ENCODE measurements at places on chromosomes 6 and 20.
A peak's percentile ranks its signal among the peaks of the same experiment; 100 is the strongest.

GRCh38 chr6:25431306-25431974 is 152.3 kb downstream of the CARMIL1 start:
- DNase-seq = no peak

DNA sequence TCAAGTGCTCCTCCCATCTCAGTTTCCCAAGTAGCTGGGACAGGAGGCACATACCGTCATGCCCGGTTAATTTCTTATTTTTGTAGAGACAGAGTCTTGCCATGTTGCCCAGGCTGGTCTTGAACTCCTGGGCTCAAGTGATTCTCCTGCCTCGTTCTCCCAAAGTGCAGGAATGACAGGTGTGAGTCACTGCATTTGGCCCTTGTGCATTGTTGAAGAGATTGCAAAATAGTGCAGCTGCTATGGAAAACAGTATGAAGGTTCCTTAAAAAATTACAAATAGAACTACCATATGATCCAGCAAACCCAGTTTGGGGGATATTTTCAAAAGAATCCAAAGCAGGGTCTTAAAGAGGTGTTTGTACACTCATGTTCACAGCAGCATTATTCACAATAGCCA is 69.1 kb downstream of the GJA10 start:
- no peak for DNase-seq

DNA sequence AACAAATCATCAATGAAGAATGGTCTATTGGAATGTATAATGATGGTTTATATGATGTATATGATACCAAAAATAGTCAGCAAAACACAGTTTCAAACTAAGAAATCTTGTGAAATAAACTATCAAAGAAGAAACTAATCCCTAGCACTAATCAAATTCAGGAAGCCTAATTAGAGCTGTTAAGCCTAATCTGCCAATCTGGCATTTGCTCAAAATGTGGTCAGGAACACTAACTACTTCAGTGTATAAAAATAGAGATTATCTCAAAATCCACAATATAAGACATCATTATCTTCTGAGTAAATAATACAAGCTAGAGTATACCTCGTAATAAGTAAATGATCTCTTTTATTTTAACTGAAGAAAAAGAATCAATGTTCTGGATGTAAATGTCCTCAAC is 12.8 kb upstream of the AKAP7 start:
- no peak for DNase-seq

DNA sequence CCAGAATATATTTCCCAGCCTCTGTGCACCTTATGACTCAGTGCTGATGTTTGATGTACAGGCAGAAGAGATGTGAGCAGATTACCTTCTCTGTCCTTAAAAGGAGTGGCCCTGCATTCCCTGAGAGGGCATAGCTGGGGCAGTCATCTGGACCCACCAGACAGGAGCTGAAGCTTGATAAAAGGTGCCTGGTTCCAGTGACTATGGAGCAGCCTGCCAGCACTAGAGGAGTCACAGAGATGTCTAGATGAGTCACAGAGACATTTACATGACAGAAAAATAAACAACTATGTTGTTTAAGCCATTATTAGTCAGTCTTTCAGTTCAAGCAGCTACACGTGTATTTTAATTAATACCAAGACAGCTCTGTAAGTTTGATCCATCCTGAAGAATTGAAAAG is 237.1 kb upstream of the MOCS1 start:
- DNase-seq = no peak

- DNase-seq = no peak
Measured at GRCh38 chr6:42993445-42993844, 9.1 kb downstream of the PPP2R5D start.

DNA sequence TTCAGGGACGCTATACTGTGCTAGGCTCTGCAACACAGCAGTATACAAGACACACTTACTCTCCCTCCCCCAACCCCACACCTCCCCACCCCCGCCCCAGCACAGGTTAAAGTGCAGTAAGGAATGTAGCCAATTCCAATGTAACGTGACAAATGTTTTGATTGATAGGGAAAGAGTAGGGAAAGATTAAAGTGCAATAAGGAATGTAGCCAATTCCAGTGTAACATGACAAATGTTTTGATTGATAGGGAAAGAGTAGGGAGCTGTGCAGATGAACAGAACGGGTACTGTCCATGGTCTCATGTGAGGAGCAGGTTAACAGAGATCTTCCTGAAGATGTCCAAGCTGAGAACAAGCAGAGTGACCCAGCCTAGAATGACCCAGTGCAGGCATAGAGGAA is 69.1 kb downstream of the TMEM244 start:
- no peak for DNase-seq

GRCh38 chr6:1382883-1383728 is 6.3 kb upstream of the FOXF2 start:
- no peak for DNase-seq

DNA sequence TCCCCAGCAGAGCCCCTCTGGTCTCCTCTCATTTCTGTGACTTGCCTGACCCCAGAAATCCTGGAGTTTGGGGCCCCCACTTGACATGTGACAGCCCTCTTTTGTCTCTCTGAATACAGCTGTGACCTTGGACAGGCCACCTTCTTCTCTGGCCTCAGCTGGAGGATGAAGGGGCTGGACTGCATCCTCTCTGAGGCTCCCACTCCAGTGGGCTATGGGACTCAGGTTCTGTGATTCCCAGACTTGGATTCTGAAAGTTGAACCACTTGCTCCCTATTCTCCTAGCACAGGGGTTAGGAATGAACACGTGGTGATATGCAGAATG is 9.1 kb downstream of the BPIFB3 start:
- no peak for DNase-seq

- no peak for DNase-seq
Measured at GRCh38 chr6:9401960-9402359, 966.6 kb upstream of the SLC35B3 start.

GRCh38 chr6:88311561-88311960 is 145.4 kb upstream of the CNR1 start:
- no peak for DNase-seq

DNA sequence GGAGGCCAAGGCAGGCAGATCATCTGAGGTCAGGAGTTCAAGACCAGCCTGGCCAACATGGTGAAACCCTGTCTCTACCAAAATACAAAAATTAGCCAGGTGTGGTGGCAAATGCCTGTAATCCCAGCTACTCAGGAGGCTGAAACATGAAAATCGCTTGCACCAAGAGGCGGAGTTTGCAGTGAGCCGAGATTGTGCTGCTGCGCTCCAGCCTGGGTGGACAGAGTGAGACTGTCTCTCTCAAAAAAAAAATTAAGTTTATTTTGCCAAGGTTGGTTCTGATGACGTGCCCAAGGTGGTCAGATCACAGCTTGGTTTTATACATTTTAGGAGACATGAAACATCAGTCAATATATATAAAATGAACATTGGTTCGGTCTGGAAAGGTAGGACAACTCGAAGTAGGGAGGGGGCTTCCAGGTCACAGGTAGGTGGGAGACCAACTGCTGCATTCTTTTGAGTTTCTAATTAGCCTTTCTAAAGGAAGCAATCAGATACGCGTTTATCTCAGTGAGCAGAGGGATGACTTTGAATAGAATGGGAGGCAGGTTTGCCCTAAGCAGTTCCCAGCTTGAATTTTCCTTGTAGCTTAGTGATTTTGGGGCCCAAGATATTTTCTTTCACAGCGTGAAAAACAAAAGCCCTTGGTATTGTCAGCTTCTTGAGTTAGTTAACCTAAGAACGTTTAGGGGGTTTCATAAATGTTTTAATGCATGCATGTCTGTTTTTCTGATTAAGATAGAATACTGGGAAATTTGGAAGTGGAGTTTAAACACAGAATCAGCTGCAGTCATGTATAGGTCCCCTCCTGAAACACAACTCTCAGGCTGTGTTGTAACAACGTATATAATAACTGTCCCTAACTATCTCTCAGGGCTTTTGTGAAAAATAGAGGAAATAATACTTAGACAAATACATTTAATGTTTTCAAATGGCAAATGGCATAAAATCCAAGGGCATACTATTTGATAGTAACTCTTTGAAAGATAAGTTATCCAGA is 16.7 kb downstream of the ACOT13 start:
- no peak for DNase-seq

DNA sequence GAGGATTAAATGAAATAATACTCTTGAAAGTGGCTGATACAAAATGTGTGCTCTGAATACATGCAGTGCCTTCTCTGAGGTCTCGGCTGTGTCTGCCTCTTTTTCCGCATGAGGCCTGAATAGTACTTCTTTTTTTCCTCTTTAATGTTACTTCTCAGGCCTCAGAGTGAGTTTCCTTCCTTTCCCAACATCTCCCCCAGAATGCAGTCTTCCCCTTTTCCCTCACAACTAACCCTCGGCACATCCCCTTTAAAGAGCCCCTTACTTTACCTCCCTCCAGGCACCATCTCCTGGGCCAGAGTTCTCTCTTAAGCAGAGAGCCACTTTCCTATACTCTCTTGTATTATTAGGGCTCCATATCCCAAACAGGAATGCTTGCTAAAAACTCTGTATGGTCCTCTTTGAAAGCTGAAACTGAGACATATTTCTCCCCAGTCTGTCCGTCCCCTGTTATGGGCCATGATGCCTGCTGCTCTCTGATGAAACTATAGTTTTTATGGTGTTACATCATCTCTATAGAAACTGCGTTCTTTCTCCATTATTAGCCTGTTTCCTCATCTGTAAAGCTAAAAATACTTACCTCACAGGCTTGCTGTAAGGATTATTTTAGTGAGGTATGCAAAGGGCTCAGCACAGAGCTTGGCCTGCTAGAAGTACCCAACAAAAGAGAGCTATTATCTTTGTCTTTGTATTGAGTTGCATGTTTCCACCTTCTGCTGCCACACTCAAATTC is 2.3 kb downstream of the PLAGL2 start:
- no peak for DNase-seq

- no peak for DNase-seq
Measured at GRCh38 chr6:62150048-62150663, 135.9 kb downstream of the KHDRBS2 start.

- DNase-seq = peak; percentile 11
Measured at GRCh38 chr6:41894366-41895299, 542 bp downstream of the USP49 start.

DNA sequence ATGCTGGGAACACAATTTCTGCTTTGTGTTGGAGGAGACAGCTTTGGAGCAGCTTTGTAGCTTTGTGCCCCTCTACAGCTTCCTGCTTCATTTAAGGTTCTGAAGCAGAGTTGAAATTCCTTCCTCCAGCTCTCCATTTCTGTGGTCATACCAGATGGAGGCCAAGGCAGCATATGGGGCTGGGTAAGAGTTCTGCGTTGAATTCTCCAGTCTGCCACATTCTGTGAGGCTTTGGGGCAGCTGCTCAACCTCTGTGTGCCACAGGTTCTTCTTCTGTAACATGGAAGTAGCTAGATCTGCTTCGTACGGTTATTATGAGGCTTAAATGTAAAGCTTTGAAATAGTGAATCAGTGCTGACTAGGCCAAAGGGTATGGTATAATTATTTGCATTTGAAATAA is 2.9 kb upstream of the TRIM26 start:
- no peak for DNase-seq

DNA sequence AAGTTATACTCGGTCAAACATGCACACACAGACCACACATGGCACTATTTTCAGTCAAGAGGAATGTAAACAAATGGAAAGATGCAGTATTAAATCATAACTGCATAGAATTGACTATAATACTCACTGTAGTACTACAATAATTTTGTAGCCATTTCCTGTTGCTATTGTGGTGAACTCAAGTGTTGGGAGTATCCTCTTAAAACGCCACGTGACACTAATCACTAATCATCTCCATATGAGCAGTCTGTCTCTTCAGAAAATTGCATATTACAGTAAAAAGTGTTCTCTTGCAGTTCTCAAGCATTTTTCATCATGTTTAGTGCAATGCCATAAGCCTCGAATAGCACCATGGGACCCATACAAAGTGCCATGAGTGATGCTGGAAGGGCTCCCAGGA is 258.7 kb upstream of the ID4 start:
- DNase-seq = no peak

GRCh38 chr20:50506270-50506579 is 4.0 kb upstream of the PTPN1 start:
- no peak for DNase-seq

DNA sequence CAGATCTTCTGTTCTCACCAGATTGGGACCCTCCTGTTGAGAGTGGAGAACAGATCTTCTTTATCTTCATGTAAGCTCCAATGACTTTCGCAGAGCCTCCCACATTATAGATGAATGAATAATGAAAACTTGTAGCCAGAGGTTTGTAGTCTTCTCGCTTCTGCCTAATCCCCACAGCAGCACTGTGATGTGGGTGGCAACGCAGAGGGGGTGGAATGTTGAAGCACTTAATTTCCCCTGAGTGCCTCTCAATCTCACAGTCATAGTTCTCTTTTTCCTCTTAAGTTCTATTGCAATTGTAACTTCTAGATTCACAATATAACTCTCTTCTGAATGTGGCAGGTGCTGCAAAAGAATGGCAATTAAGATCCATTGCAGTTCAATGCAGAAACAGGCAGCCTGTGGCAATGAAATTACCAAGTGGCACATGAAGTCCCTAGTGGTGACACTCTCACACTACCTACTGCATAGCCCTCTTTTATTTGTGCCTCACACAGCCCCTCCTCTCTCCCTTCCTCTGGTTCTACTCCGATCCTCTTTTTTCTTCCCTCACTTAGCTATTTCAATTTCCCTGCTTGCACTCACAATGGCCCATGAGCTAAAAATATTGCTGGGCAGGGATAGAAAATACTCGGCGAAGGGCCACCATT is 281.9 kb downstream of the UBE3D start:
- DNase-seq = no peak

DNA sequence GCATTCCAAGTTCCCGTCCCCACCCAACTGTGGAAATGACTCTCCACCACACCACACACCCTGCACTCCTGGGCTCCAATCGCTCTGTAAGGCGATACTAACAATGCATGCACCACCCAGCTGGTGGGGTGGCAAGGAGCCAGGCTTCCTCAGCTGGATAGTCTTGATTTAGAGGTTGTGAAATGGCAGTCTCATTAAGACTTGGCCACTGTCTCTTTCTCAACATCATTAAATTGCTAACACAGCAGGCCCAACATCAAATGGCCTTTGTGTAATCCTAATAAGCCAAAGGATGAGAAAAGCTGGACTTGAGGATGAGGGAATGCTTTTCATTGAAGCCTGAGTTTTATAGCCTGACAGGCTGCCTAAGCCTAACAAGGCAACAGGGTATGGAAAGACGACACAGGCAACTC is 223.7 kb downstream of the GMDS start:
- peak; percentile 68 for DNase-seq

DNA sequence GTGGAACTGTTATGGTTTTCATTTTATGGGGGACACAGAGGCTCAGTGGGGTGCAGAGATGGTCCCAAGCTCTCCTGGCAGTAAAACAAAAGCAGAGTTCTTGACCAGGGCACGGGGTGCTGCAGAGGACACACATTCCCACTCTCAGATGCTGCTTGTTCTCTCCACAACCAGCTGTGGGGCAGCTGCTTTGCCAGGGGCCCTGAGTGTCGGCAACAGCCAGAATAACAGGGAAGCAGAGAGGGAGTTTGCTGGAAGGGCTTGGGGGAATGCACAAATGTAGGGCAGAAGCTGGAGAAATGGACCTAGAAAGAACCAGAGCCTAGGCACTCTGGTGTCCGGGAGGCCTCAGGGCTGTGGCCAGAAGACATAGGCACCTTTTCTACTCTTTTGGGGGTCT is 93.7 kb downstream of the CDH26 start:
- DNase-seq = no peak
